ENCODE measurements at places on chromosomes 16 and 17.
A peak's percentile ranks its signal among the peaks of the same experiment; 100 is the strongest.

GRCh38 chr17:14225254-14225980, 11.2 kb downstream of the CDRT15 start:
- DNase-seq = no peak

DNA sequence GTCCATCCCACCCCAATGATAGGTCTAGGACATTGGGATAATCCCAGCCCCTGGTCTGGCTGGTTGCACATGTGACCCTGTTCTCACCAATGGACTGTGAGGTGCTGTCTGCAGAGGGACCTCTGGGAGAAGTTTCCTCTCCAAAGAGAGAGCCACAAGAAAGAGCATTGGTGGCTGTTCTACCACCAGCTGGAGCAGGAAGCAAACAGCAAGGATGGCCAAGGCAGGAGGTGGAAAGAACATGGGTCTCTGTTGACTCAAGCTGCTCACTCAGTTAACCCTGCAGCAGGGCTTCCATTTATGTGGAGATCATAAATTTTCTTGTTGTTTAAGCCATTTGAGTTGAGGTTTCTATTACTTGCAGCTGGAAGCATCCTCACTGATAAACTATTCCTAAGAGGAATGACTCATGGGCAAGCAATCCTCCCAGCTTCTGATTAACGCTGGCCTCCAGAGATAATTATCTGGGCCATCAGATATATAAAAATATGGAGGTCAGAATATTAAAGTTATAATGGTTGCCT, 52.6 kb downstream of the CYB5B start:
- DNase-seq = no peak

DNA sequence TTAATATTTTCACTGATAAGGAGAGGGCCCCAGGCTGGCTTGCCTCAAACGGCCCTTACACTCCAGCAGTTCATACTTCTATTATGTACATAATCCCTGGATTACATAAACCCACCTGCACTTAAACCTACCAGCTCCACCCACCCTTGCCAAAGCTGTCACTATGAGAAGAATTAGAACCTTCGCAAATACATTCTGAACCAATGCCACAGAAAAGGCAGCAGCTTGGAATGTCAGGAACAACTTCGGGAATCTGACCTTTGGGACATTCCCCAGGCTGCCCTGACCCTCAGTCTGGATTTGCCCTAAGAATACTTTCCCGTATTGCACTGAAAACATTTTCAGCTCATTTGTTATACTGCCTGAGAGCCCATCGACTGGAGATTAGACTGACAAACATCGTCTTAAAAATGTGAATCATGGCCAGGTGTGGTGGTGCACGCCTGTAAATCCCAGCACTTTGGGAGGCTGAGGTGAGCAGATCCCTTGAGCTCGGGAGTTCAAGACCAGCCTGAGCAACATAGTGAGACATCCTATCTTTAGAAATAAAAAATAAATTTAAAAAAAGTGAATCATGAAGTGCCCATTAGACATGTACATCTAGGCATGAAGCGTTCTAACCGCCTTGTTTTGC, 21.0 kb upstream of the SEC14L1 start:
- no peak for DNase-seq

DNA sequence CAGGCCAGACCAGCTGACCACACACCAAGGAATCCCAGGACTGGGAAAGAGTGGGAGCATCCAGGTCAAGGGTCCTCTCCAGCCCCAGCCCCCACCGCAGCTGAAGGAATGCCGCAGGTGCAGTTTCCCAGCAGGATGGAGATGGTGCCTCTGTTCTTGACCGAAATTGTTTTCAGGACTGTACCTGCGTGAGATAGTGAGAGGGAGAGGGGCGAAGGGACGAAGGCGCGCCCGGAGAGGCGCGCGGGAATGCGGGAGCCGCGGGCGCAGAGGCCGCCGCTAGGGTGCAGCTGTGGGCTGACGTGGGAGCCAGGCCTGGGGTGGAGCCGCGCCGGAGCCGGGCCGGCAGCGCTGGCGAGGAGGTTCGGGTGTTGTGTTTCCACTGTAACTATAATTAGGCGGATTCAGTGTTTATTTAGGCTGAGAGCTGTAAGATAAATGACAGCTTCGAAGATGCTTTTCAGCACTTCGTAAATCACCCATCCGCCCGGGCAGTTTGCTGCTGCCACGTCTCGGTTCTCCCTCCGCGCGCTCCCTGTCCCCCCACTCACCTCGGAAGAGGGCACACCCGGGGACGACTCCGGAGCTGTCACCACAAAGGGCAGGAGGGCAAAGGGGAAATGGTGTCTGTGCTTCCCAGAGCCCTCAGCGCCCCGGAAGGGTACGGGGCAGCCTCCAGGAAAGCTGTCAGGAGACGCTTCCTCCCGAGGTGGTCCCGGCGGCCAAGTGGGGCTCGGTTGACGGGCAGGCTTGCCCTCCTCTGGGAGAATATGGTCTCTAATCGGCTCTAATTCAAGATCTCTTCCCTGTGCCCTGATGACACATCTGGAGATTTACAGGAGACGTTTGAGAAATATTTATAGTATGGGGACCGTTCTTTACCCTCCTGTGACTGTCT, 38.2 kb downstream of the HOXB1 start:
- DNase-seq = peak; percentile 50

DNA sequence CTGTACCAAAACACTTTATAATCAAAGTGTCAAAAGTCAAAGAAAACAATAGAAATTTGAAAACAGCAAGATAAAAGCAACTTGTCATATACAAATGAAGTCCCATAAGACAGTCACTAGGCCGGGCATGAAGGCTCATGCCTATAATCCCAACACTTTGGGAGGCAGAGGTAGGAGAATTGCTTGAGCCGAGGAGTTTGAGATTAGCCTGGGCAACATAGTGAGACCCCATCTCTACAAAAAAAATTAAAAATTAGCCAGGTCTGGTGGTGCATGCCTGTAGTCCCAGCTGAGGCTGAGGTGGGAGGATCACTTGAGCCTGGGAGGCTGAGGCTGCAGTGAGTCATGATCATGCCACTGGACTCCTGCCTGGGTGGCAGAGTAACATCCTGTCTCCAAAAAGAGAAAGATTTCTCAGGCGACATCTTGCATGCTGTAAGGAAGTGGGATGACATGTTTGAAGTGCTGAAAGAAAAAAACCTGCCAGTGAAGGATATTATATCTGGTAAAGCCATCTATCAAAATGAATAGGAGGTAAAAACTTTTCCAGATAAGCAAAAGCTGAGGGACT, 98.7 kb upstream of the NACA2 start:
- no peak for DNase-seq

DNA sequence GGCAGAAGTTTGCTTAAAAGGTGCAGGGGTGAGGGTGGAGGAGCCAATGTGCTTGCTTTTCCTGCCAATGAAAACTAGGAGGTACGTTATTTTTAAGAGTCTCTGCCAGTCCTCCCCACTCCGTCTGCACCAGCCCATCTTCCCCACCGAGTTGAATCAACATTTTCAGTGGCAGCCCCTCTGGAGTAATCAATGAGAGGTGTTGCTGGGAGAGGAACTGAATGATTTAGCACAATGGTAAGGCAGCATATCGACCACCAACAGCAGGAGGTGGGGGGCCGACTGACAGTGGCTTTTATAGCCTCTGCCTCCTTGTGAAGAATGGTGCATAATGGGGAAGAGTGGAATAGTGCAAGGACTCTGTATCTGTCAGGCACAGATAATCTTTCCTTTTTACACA, 1465.0 kb upstream of the GOT2 start:
- no peak for DNase-seq

DNA sequence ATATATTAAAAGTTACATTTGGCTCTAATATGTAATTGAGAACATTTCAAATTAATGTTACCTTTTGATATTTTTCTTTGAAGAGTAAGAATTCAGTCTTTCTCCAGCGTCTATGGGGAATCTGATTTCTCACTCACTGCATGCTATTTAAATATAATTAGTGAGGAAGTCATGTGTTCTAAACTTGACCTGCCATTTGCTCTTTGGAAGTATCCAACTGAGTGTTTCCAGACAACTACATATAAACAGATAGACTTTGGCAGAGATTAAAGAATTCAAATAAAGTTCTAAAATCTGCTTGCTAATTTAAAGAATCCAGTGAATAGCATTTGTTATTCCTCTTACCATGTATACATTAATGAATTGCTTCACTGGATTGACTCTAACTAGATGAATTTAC, 23.5 kb downstream of the OMG start:
- no peak for DNase-seq

GRCh38 chr16:80948886-80949493, 57.7 kb downstream of the CMC2 start:
- no peak for DNase-seq

Data from activated CD4-positive, alpha-beta T cell treated with anti-CD3 and anti-CD28 coated beads, Interleukin-2, amount 50 U/mL, for 24 hours (primary cell).